ENCODE measurements at places on chromosomes 5 and 9. TPM values are rescaled to one million over a fixed set of nuclear protein-coding genes. Genes with fewer than 3 reads are reported as not detected.

The MED7 gene
- 9.7 TPM for total RNA-seq

The PAPPA gene
- 80.3 TPM for total RNA-seq

The SLC25A48 gene
- not detected for total RNA-seq

The TRAF1 gene
- 3.4 TPM for total RNA-seq

The MLANA gene
- not detected for total RNA-seq

The FCN2 gene
- total RNA-seq = not detected

The BAAT gene
- total RNA-seq = 0.06 TPM

The TSSK1B gene
- total RNA-seq = 0.12 TPM

The CYLC2 gene
- total RNA-seq = not detected

The PROB1 gene
- 2.1 TPM for total RNA-seq

The CCDC192 gene
- total RNA-seq = not detected

The SPDL1 gene
- 18.7 TPM for total RNA-seq

The TMEM232 gene
- 1.0 TPM for total RNA-seq

The SLC25A2 gene
- not detected for total RNA-seq

The CFAP77 gene
- total RNA-seq = 0.25 TPM

The PTCD2 gene
- 10.9 TPM for total RNA-seq

The NSD1 gene
- 13.2 TPM for total RNA-seq

The IL3 gene
- total RNA-seq = not detected

The AHRR gene
- 3.0 TPM for total RNA-seq

The GALNT12 gene
- 3.3 TPM for total RNA-seq

The SPAG8 gene
- 1.4 TPM for total RNA-seq

The SLC22A5 gene
- 8.7 TPM for total RNA-seq

The NEUROG1 gene
- not detected for total RNA-seq

The TTLL11 gene
- 4.1 TPM for total RNA-seq

The LECT2 gene
- total RNA-seq = not detected

The TAF11L5 gene
- not detected for total RNA-seq

The SLC1A1 gene
- total RNA-seq = 16.2 TPM

The QRFP gene
- total RNA-seq = not detected

The SEMA4D gene
- 0.10 TPM for total RNA-seq

The FOXD4L3 gene
- 0.34 TPM for total RNA-seq

The MYMK gene
- not detected for total RNA-seq

The SPATA31E1 gene
- total RNA-seq = not detected

The SH3PXD2B gene
- 102 TPM for total RNA-seq

The EDIL3 gene
- 29.4 TPM for total RNA-seq

The F2RL1 gene
- total RNA-seq = 16.7 TPM

The IRX2 gene
- total RNA-seq = 0.25 TPM

The SH3TC2 gene
- 0.24 TPM for total RNA-seq

The FGF18 gene
- total RNA-seq = not detected

The RACK1 gene
- 2,627 TPM for total RNA-seq
